ENCODE measurements at places on chromosomes 13 and 19.

DNA sequence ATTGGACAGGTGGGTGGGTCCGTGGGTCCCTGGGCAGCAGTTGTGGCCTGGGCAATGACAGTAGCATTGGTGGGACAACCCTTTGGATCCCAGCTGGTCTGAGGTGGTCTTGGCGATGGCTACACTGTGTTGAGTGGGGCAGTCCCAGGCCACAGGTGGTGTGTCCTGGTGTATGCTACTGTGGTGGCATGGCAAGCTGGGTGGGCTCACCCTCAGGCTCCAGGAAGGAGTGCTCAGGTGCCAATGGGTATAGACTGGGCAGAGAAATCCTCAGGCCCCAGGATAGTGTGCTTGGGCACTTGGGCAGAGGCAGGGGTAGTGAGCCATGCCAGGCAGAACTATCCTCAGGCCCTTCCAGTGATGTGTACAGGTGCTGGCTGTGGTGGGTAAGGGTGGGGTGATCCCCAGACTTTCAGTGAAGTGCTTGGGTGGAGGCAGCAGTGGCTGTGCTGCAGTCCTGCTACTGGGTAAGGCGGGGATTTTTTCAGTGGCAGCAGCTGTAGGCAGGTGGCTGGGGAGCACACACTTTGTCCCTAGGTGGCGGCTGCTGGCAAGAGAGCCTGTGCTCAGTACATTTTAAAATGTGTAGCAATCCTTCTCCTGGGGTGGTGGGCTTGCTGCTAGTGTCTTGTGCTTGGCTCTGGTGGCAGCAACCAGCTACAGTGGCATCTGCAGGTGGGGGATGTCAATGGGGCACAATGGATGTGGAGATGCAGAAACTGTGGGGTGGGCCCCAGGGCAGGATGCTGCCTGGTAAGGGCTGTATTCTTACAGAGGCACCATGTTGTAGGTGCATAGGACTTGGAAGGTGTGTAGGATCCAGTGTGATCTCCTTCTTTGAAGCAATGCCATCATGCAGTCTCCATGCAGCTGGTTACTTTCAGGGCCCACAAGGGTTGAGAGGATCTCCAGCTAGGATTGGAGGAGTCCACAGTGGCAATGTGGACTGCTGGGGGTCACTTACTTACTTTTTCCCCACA lies 64.9 kb downstream of the DNAJC3 start:
- no peak for DNase-seq

GRCh38 chr19:8596168-8596567 lies 14.3 kb downstream of the ADAMTS10 start:
- DNase-seq: no peak

DNA sequence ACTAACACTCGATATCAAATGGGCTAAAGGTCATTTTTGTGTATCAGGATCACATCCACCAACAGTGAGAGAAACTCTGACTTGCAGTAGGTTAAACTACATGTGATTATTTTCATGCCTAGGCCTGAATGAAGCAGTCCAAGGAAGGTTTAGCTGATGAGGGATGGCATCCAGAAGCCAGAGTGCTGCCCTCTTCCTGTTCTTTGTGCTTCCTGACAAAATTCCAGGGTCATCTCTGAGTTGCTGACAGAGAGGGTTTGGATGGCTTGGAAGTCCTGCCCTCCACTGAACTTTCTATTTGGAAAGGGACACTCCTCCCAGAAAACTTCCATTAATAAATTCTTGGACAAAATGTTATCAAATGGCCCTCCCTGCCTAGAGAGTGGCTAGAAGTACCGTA lies 728.3 kb upstream of the SLC10A2 start:
- DNase-seq: no peak

- no peak for DNase-seq
These were observed 1.9 kb downstream of the FKBP8 start for GRCh38 chr19:18541258-18541991.

- no peak for DNase-seq
These were observed 46.8 kb downstream of the ARHGEF18 start for GRCh38 chr19:7395360-7396066.

DNA sequence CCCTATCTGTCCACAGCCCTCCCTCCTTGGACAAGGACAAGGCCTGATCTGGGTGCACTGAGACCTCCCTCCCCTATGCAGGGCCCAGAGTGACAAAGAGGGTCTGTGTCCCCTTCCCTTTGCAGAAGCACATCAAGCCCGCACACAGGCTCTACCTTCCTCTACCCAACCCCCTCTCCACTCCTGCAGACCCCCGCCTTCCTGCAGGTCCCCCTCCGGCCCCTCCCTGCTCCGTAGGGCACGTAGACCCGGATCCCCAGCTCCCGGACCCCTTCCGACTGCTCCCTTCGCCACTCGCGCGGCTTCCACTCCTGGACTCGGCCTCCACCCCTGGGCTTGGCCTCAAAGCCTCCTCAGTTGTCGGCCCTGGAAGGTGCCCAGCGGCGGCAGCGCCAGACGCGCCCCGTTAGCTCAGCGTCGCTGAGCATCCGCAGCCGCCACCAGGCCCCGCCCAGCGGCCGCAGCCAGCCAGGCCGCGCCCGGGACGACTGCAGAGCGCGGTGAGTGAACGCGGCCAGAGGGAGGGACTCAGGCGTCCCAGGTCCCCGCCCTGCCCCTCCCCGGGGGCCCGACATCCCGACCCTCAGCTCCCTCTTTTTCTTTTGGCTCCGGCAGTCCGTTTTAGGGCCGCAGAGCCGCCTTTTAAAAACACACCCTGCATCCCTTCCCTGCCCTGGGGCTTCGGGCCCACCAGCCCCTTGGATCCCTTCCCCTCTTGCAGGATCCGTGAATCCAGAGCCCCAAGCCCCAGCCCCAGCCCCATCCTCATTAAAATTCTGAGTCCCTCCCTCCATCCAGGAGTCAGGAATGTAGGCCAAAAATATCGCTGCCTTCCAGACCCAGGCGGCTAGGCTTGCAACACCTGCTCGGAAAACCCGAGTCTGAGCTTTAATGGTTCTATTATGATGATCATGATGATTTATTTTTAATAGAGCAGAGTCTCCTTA lies 1.5 kb upstream of the MYADM start:
- peak; percentile 84 for DNase-seq

DNA sequence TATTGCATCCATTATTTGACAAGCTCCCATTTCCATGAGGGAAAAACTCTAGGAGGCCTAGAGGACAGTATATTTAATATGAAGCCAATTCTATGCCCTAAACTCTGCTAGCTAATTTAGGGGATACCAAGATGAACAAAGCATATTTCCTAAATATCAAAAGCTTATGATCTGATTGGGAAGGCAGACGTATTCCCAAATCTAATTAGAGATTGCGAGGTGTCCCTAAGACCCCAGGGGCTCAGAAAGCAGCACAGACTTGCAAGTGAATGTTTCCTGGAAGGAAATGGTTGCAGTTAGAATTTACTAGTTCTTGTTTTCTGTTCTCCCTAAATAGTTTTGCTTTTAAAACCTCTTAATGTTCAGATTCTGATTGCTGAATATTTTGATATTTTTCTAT lies 30.7 kb downstream of the NDFIP2 start:
- DNase-seq: no peak

DNA sequence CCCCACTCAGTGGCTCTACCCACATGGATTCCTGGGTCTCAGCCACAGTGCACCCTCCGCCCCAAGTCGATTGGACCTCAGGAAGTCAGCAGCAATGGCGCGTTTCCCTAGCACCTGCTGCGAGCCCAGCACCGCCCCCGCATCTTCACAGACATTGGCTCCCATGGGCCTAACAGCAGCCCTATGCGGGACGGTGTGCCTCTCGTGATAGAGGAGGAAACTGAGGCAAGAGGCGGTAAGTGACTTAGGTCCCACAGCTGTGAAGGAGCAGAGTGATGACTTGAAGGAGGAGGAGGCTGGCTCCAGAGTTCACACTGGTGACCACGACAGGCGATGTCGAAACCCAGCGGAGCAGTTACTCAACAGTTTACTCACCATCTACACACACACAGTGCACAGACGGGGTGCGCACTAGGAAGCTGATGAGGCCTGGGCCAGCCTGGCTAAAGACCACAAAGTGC lies 104.5 kb upstream of the SOX1 start:
- DNase-seq: no peak

GRCh38 chr13:44159633-44160279 lies 213.9 kb upstream of the SERP2 start:
- DNase-seq: no peak

- peak; percentile 75 for DNase-seq
These were observed 710 bp upstream of the BTBD2 start for GRCh38 chr19:2016041-2016807.

- DNase-seq: no peak
These were observed at the start of gene F10 for GRCh38 chr13:113122550-113123225. TSS of gene F10 (plus strand) at chr13:113122799. CDS start at chr13:113122856, 57 bp downstream.

GRCh38 chr19:31910224-31910623 lies 435.2 kb upstream of the ZNF507 start:
- DNase-seq: no peak

Measured in CD4-positive, alpha-beta T cell treated with Interleukin-10 for 1 hour (primary cell).